ENCODE measurements at places on chromosomes 6 and 20.

DNA sequence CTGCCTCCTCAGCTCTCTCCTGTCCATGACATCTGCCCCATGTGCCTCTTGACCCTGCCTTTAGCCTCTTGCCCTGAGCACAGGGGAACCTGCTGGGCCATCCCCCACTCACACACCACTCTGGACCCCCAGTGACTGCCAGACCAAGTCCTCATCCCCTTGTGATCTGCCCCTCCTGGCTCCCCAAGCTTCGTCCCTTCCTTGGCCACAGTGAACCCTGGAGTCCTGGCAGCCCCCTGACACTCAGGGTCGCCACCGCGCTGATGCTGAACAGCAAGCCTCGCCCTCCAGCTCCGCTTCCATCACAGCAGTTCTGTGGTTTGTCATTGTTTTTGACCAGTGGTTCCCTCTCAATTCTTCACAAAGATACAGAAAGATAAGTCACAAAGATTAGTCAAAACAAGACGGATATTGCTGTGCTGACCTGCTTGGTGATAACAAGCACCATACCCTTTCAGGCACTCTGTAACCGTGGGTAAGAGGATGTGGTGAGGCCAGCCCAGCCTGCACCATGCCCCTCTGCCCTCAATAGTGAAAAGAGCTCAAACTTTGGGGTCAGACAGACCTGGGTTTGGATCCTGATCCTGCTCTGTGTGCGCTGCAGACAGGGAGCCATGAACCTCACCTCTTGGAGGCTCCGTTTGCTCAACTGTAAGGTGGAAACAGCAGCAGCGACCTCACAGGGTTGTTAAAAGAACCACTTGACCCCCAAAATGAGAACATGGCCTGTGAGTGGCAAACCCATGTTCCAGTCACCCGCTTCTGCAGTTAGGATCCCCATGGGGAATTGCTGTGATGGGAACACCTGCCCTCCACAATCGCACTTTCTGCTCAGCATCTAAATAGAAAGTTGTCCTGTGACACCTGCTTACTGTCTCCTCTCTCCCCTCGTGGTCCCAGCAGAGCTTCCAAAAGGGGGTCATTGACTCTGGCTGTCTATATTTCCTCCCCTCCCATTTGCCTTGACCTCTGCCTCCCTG lies 114.5 kb downstream of the TOX2 start:
- DNase-seq = no peak

GRCh38 chr6:4751823-4752464 lies 24.3 kb upstream of the CDYL start:
- no peak for DNase-seq

DNA sequence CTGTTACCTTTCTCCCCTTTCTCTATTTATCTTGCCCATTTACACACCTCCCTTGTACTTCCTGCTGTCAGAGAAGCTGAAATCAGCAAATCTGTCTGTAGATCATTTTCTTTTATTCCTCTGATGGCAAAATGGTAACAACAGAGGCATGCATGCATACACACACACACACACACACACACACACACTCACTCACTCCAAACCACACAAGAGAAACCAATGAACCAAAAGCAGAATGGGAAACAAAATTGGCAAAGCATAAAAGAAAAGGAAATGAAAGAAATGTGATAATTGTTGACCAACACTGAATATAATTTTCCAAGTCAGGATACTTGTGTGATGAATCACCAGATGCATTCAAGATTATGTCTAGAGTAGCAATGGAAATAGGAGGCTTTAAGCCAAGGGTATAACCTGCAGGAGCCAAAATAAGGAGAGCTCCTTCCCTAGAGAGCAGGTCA lies 172.4 kb downstream of the PLCB4 start:
- DNase-seq = no peak

DNA sequence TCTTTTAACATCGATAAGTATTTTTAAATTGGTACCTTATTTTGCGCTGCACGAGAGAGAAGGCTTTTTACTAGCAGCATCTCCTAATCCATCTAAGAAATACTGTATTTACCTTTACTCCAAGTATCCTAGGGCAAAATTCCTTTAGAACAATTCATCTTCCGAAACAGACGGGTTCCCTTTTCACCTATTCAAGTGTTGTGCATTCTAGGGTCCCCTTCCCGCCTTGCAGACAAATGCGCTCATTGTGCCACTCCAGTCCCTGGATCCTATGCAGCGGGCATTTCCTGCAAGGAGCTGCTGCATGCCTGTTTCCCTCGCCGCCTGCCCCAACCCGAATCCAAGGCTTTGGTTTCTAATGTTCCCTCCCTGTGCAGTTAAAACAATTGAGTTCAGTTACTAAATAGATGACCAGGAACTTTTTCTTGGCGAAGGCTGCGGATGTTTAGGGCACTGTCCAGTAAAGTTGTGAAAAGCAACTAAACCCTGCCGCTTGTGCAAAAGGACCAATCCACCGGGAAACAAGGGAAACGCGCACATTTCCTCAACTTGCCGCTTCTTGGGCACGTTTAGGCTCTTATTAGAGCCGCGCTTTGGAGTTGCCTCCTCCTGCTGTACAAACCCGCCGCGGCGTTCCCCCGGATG lies 556 bp upstream of the SCAF8 start:
- DNase-seq = no peak

DNA sequence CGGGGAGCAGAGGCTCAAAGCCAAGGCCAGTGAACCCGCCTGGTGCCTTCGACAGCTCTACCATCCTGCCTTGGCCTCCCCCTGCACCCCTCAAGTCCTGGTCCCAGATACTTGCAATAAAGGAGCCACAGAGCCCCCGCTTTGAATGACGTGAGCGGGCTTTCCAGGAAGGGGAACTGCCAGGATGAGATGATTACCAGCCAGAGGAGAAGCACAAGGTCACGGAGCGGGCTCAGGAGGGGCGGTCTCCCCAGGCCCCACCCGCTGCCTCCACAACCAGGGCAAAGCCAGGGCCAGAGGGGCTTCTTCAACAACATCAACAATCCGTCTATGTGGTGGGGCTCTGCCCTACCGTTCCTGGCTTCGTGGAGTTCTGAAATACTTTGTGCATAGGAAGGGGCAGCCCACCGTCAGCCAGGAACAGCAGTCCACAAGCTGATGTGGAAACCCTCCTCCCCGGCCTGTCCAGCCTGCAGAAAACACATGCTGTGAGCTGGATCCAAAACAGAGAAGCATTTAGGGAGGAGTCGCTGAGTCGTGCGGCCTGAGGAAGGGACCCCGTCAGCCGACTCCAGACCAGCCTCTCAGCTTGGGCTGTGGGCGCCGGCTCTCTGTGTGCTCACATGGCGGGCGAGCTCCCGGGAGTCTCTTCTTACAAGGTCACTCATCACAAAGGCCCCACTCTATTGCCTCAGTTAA lies 392.5 kb downstream of the CDH4 start:
- no peak for DNase-seq

DNA sequence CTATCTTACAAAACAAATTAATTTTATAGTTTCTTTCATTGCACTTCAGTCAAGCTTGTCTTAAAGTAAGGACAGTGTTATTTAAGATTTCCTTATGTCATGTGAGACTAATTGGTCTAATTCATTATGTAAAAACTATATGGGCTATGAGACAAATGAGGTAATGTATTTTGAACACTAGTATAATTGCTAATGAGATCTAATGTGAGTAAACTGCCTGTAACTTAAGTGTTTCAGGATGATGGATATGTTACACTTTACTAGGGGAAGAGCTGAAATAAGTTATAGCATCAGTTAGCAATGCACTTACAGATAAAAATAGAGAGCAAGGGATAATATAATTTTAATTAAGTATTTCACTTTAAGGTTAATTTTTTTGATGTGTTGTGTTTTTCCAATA lies 386.3 kb upstream of the MAP3K7 start:
- no peak for DNase-seq

- DNase-seq = no peak
These were observed 62.3 kb downstream of the FKBP5 start for GRCh38 chr6:35626401-35626800.

DNA sequence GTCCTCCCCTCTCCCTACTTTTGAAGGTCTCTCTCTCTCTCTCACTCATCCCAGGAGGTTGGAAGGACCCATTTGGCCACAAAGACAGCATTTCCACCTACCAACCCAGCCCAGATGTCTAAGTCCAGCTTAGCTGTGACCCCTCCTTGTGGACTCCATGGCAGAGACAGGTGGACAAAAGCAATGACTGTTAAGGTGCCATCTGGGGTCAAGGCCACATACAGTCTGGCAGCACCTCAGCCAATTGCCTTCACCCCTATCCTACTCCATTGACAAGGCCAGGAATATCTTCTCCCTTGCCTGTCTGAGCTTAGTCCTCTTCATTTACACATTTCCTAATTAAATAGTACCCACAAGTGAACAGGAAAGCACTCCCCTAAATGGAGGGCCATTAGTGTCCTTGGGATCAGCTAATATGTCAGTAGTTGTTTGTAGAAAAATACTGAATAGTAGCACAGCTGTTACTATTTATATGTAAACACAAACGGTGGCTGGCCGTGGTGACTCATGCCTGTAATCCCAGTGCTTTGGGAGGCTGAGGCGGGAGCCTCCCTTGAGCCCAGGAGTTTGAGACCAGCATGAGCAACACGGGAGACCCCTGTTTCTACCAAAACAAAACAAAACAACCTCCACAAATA lies 28.8 kb downstream of the GCM1 start:
- no peak for DNase-seq

GRCh38 chr6:37309046-37309445 lies 44.7 kb upstream of the RNF8 start:
- DNase-seq = no peak

GRCh38 chr20:46204594-46205186 lies 86.6 kb downstream of the CD40 start:
- DNase-seq = no peak

DNA sequence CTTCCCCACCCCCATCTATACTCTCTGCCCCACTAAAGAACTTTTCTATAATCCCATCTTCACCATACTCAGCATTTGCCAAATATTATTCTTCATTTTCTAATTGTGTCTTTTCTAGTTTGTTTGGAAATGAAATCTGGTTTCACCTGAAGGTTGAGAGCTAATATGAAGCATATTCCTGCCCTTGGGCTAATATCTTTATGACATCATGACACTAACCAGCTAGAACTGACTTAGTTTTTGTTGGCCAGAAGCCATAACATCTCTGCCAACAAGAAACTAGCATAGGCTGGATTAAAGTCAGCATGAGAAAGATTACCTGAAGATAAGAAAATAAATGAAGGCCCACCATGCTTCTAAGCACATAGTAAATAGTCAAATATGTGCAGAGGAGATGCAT lies 16.7 kb downstream of the UNC5CL start:
- no peak for DNase-seq

DNA sequence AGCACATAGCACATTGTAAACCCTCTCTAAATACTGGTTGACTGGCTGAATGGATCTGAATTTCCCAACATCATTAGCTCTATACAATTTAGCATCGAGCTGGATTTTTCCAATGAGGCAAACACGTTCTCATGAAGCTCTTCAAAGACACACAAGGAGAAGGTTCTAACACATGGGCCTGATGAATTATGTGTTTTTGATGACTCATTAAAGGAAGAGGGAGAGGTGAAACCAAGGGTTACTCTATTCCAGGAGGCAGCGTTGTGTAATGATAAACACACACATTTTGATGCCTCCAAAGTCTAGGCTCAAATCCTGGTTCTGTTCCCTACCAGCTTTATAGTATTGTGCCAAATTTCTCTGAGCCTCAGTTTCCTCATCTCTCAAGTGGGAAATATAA lies 84.3 kb downstream of the PFDN4 start:
- DNase-seq = no peak

DNA sequence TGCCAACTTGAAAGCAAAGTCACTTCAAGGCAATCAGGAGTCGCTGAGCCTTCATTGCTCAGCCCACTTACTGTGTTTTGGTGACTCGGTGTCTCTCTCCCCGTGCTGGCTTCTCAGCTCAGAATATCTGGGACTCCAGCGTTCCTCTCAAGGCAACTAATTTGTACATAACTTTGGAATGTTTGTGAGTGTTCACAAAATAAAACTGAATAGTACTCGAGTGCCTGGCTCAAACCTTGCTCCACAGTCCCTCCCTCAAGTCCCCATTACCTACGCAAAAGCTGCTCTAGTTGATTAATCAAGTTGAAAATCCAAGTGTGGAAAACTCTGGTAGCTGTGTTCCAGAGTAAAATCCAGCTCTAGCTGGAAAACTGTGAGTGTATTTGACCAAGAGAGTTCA lies 8.6 kb downstream of the IPCEF1 start:
- no peak for DNase-seq

Data from stimulated activated CD8-positive, alpha-beta memory T cell treated with anti-CD3 and anti-CD28 coated beads, Interleukin-4, amount 100 ng/mL, for 1 hour (primary cell).